Psoas muscle (tissue), 8 donors: ENCODE measurements at places on chromosomes 3 and 15.

- peak; percentile 41 for DNase-seq
These were observed 268.0 kb upstream of the TBL1XR1 start for GRCh38 chr3:177465257-177465642.

- no peak for DNase-seq
These were observed 76.1 kb downstream of the TOP2B start for GRCh38 chr3:25588441-25589103.

DNA sequence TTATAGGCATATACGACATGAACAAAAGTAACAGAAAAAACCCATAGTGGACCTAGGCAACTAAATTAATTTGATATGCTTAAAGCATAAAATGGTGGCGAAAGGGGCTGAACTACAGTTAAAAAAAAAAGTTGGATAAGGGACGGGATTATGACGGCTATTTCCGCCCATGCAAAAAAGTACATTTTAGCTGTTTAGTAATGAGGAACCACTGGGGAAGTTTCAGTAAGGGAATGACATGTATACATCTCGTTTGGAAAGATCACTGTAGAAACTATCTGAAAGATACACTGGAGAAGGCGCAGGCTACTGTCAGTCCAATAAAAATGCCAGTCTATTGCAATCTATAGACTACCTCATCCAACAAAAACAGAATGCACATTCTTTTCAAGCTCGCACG is 65.6 kb downstream of the ZNF148 start:
- DNase-seq = no peak

- DNase-seq = no peak
These were observed 77.4 kb upstream of the KLHL25 start for GRCh38 chr15:85872125-85872524.

DNA sequence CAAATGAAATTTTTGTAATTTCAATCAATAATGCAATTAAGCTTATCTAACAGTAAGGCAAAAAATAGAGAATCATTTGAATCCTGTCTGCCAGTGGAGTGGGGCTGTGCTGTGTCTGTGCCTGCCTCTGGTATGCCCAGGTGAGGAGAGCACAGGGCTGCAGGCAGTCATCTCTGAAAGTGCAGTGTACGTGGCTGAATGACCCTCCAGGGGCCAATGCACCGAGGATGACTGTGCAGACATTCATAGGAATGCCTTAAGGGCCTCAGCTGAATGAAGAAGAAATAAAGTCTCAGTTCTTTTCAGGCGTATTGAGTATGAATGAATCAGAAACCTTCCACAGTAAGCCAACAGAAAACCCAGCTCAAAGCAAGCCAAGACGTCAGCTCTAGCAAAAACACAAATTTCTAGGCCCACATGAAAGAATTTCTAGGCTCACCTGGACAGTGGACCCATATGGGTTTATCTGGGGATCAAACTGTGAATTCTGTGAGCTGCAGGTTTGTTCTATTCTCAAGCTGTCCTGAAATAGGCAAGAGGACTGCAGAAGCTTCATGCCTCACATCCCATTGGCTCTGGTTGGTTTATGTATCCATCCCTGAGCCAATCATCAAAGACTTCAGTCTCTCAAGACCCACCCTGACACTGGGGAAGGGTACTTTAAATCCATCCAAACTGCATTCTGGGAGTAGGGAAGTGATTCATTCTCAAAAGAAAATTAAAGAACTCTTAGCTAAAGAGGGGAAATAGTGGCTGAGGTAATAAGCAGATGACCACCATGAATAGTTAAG is 123.4 kb downstream of the SSR3 start:
- DNase-seq = no peak
